Left renal cortex interstitium (tissue), 4 donors: ENCODE measurements at places on chromosomes 13 and 19. TPM values are rescaled to one million over a fixed set of nuclear protein-coding genes. Genes with fewer than 3 reads are reported as not detected.

GRCh38 chr13:29143847-29144246, 323.7 kb downstream of the MTUS2 start:
- no peak for DNase-seq

GRCh38 chr13:76730220-76730619, 156.0 kb downstream of the KCTD12 start:
- no peak for DNase-seq

GRCh38 chr13:95659500-95659899, 15.0 kb upstream of the DZIP1 start:
- DNase-seq = no peak

- DNase-seq = no peak
Measured at GRCh38 chr19:19213426-19214158, 1.8 kb downstream of the NCAN start.

The ATP4B gene
- polyA plus RNA-seq = 0.82 TPM
